Chondrocyte (in vitro differentiated cells): ENCODE measurements at places on chromosomes 5 and 9. TPM values are rescaled to one million over a fixed set of nuclear protein-coding genes. Genes with fewer than 3 reads are reported as not detected.

Gene IFNE
- not detected in 3 replicates for total RNA-seq

Gene ADAMTSL2
- 0.15 to 0.31 TPM (median 0.23 TPM) in 3 replicates for total RNA-seq

DNA sequence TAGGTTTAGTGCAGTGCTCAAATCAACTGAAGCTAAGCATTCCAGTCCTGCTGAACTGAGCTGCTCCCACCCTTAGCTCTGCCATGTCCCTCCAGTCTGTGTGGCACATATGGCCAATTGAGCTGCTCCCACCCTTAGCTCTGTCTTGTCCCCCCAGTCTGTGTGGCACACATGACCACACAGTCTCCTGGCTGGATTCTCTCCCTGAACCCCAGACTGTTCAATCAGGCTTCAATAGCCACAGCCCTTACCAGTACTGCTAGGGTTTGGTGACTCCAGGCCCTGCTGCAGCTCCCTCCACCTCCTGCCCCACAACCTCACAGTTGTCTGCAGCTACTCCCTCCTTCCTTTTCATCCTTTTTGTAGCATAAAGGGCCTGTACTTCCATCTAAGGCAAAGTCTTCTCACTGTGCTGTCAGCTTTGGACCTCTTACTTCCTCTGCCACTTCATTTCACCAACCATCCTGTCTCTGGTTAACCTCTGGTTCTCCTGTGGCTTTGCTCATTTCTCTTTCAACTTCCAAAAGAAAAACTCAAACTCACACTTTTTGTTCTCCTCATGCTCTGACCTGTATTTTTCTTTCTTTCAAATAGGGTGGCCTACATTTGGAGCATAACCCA is 50.8 kb downstream of the ADAMTS12 start:
- H3K27me3 ChIP-seq, result no peaks in the 10 kb centered on the region
- H3K36me3 ChIP-seq, result no peaks in the 10 kb centered on the region
- H3K27ac ChIP-seq, result no peak overlapping the region
- no peak for DNase-seq
- H3K4me3 ChIP-seq, result no peak overlapping the region

DNA sequence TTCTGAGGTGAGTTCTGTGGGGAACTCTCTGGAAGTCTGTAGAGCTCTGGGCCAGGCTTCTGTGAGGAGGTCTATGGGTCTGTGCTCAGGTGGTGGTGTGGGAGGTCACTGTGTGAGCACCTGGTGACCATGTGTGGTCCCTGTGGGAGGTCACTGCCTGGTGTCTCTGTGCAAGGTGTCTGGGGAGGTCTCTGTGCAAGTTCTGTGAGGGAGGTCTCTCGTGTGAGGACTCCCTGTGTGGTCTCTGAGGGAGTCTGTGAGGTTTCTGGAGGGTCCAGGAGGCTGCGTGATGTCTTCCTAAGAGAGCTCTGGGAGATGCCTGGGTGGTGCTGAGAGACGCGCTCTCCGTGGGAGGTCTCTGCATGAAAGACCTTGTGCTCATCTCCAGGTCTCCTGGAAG is 6.0 kb upstream of the SPATA31E1 start:
- DNase-seq, result no peak
- H3K27ac ChIP-seq, result no peak overlapping the region
- H3K27me3 ChIP-seq, result no peaks in the 10 kb centered on the region
- peaks cover 30% of the 10 kb centered on the region for H3K4me1 ChIP-seq

Gene PIP5K1B
- not detected in 3 replicates for total RNA-seq

GRCh38 chr5:52065182-52065581 is 681.9 kb downstream of the ISL1 start:
- H3K27ac ChIP-seq, result no peak overlapping the region
- no peaks in the 10 kb centered on the region for H3K27me3 ChIP-seq
- H3K4me3 ChIP-seq, result no peak overlapping the region
- no peaks in the 10 kb centered on the region for H3K36me3 ChIP-seq
- DNase-seq, result no peak

DNA sequence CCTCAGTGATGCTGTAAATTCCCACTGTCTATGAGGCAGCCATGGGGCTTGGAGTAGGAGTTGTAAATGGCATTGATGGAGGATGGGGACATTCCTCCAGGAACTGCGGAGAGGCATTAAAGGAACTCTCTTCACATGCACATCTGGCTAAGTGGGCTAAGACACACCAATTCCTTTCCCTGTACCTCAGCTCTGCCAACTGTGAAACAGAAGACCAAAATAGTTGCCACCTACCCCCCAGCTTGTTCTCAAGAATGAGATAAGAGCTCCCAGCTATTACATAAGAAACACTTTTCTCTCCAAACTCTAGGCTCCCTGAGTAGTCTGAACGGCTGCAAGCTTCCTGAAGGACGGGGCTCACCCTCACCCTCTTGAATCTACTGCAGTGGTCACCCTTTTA is 144.6 kb upstream of the SLC30A5 start:
- H3K36me3 ChIP-seq, result no peaks in the 10 kb centered on the region
- H3K27ac ChIP-seq, result no peak overlapping the region
- peaks cover 14% of the 10 kb centered on the region for H3K4me1 ChIP-seq
- H3K27me3 ChIP-seq, result peaks cover 2% of the 10 kb centered on the region
- H3K4me3 ChIP-seq, result no peak overlapping the region

- no peak overlapping the region for H3K4me3 ChIP-seq
- no peak for DNase-seq
- peaks cover 11% of the 10 kb centered on the region for H3K4me1 ChIP-seq
- H3K27me3 ChIP-seq, result no peaks in the 10 kb centered on the region
- H3K27ac ChIP-seq, result no peak overlapping the region
These were observed 131.7 kb downstream of the WDR41 start for GRCh38 chr5:77360381-77360780.

Gene FAM221B
- total RNA-seq, result not detected in 3 replicates

Gene SLC34A1
- not detected in 3 replicates for total RNA-seq

DNA sequence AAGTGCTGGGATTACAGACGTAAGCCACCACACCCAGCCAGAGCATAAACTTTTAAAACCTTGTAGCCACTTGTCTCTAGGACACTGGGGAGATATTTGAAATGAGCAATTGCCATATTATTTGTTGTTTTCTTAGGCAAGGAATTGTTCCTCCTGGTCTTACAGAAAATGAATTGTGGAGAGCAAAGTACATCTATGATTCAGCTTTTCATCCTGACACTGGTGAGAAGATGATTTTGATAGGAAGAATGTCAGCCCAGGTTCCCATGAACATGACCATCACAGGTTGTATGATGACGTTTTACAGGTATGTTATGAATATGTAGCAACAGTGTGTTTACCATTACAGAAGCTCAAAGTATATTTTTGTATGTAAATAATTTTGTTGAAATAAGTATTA is 30.5 kb downstream of the SFXN1 start:
- H3K36me3 ChIP-seq, result peaks cover 28% of the 10 kb centered on the region
- no peak overlapping the region for H3K4me3 ChIP-seq
- H3K27ac ChIP-seq, result no peak overlapping the region
- no peaks in the 10 kb centered on the region for H3K4me1 ChIP-seq
- no peaks in the 10 kb centered on the region for H3K27me3 ChIP-seq
- no peak for DNase-seq

Gene GCNT1
- total RNA-seq, result 10.3 to 40.2 TPM (median 11.0 TPM) in 3 replicates

DNA sequence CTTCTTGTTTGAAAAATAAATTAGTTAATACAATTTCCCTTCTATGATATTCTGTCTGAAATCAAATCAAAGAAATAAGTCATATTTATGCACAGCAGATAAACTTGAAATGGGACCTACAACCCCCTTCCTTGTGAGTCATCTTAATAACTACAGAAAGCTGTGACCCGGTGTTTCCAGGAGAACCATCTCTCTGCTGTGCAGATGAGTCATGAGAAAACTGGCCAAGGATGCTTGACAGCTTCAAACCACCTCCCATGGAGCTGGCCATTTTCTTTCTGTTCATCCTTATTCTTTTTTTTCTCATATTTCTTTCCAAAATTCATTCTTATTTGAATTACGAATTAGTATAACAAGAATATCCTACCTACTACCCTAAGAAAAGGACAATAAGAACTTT is 43.4 kb upstream of the NR4A3 start:
- no peak overlapping the region for H3K27ac ChIP-seq
- no peak overlapping the region for H3K4me3 ChIP-seq
- H3K36me3 ChIP-seq, result no peaks in the 10 kb centered on the region
- H3K4me1 ChIP-seq, result peaks cover 5% of the 10 kb centered on the region
- H3K27me3 ChIP-seq, result no peaks in the 10 kb centered on the region

Gene WNT8A
- total RNA-seq, result not detected in 3 replicates

Gene FABP6
- total RNA-seq, result not detected in 3 replicates

DNA sequence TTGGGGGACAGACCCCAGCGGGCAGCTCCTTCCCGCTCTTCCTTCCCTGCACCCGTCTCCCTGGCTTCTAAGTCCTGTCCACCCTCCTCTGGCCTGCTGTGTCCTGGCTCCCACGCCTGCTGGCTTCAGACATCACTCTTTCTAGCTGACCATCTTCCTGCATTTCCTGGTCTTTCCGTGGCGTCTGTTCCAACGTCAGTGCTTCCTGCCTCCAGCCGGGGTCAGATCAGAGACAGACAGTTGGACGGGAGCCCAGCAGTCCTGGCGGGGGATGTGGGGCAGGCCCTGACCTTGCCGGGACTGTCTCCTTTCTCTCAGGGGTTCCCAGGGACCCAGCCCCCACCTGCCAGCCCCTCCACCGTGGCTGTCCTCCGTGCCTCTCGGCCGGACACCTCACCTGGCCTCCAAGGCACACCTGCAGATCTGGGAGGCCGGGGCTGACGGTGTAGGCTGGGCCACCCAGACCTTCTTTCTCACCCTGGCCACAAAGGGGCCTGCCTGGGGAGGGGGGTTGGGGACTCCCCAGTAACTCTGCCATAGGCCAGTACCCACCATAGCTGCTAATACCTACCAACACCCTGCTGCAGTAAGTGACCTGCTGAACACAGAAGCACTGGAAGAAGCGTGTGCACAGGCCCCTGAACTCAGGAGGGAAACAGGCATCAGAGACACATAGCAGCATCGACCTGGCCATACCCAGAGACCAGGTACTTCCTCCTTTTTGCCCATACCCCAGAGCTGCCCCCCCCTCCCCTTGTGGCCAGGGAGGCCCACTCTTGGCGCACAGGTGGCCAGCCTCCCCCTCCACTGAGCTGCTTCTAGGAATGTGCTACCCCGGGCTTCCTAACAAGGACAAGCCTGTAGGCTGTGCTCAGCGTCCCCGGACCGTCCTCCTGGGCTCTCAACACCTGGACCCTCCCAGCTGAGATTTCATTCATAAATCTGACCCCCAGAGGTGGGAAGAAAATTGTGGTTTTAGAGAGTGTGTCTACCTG is 5.1 kb downstream of the NRARP start:
- no peak for DNase-seq
- no peaks in the 10 kb centered on the region for H3K36me3 ChIP-seq
- peak overlapping the region; percentile 70 for H3K4me3 ChIP-seq
- H3K27ac ChIP-seq, result peak overlapping the region; percentile 90

- no peaks in the 10 kb centered on the region for H3K4me1 ChIP-seq
- DNase-seq, result no peak
- no peak overlapping the region for H3K27ac ChIP-seq
- H3K4me3 ChIP-seq, result no peak overlapping the region
- H3K36me3 ChIP-seq, result peaks cover 24% of the 10 kb centered on the region
- no peaks in the 10 kb centered on the region for H3K27me3 ChIP-seq
These were observed 40.3 kb downstream of the HEXB start for GRCh38 chr5:74725331-74725730.

DNA sequence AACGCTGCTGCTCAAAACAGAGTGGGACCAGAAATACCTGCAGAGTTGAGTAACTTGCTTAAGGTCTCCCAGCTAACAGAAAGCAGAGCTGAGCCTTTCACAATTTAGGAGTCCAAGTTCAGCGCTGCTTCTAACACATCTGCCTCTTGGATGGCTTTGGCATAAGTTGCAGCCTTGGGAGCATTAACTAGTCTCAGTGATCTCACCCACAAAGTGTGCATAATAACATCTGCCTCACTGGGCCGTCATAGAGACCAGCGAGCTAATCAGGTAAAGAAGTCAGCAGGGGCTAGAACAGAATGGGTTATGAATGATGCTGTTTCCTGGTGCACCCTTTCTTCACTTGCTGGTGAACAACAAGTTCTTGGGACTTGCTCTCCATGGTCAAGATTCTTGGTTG is 36.5 kb downstream of the WWC1 start:
- peaks cover 9% of the 10 kb centered on the region for H3K4me1 ChIP-seq
- no peak overlapping the region for H3K27ac ChIP-seq
- no peak overlapping the region for H3K4me3 ChIP-seq
- H3K27me3 ChIP-seq, result peaks cover 6% of the 10 kb centered on the region
- DNase-seq, result no peak
- no peaks in the 10 kb centered on the region for H3K36me3 ChIP-seq

GRCh38 chr5:129306725-129307124 is 153.4 kb upstream of the ADAMTS19 start:
- H3K27ac ChIP-seq, result no peak overlapping the region
- H3K36me3 ChIP-seq, result no peaks in the 10 kb centered on the region
- no peaks in the 10 kb centered on the region for H3K27me3 ChIP-seq
- no peak overlapping the region for H3K4me3 ChIP-seq
- DNase-seq, result peak; percentile 64
- no peaks in the 10 kb centered on the region for H3K4me1 ChIP-seq

GRCh38 chr9:134591082-134591571 is 50.5 kb upstream of the COL5A1 start:
- DNase-seq, result no peak
- peaks cover 46% of the 10 kb centered on the region for H3K4me1 ChIP-seq
- H3K4me3 ChIP-seq, result peak overlapping the region; percentile 42
- peak overlapping the region; percentile 96 for H3K27ac ChIP-seq
- H3K36me3 ChIP-seq, result no peaks in the 10 kb centered on the region

DNA sequence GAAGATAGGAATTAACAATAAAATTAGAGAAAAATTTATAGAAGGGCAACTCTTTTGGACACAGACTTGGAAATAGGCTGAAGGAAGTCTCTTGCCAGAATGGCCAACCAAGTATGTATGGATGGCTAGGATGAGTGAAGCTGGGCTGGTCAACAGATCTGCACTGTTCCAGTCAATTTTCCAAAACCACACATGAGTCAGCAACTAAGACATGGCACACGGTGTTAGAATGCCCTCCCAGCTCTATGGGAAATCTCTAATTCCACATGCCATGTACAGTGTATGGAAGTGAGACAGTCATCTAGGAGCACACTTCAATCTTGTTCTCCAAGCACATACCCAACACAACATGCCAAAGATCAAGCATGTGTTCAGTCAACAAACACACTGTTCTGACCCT is 129.6 kb downstream of the GLIS3 start:
- H3K27me3 ChIP-seq, result no peaks in the 10 kb centered on the region
- H3K27ac ChIP-seq, result no peak overlapping the region
- no peaks in the 10 kb centered on the region for H3K36me3 ChIP-seq

DNA sequence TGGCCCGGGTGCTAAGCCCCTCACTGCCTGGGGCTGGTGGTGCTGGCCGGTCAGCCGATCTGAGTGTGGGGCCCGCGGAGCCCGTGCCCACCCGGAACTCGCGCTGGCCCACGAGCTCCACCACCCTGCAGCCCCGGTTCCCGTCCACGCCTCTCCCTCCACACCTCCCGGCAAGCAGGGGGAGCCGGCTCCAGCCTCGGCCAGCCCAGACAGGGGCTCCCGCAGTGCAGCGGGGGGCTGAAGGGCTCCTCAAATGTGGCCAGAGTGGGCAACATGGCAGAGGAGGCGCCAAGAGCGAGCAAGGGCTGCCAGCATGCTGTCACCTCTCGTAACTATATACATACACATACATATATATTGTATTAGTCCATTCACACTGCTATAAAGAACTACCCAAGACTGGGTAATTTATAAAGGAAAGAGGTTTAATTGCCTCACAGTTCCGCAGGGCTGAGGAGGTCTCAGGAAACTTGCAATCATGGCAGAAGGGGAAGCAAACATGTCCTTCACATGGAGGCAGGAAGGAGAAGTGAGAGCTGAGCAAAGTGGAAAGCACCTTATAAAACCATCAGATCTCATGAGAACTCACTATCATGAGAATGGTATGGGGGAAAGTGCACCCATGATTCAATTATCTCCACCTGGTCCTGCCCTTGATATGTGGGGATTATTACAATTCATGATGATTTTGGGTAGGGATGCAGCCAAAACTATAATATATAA is 56.8 kb downstream of the LIX1 start:
- H3K4me1 ChIP-seq, result no peaks in the 10 kb centered on the region
- H3K4me3 ChIP-seq, result no peak overlapping the region
- no peaks in the 10 kb centered on the region for H3K27me3 ChIP-seq
